Substantia nigra (tissue), 51 donors: ENCODE measurements at places on chromosomes 16 and 17.

GRCh38 chr17:45101883-45102811 lies 30.2 kb downstream of the PLCD3 start:
- DNase-seq: no peak

GRCh38 chr17:80225230-80225629 lies 5.0 kb downstream of the SLC26A11 start:
- DNase-seq: no peak

- no peak for DNase-seq
These were observed 21.0 kb downstream of the PHB1 start for GRCh38 chr17:49393491-49394255.

GRCh38 chr17:70230850-70231640 lies 61.7 kb downstream of the KCNJ2 start:
- no peak for DNase-seq

- no peak for DNase-seq
These were observed 8.2 kb upstream of the CCL2 start for GRCh38 chr17:34246881-34247280.
